ENCODE measurements at places on chromosomes 11 and 22.
A peak's percentile ranks its signal among the peaks of the same experiment; 100 is the strongest.

DNA sequence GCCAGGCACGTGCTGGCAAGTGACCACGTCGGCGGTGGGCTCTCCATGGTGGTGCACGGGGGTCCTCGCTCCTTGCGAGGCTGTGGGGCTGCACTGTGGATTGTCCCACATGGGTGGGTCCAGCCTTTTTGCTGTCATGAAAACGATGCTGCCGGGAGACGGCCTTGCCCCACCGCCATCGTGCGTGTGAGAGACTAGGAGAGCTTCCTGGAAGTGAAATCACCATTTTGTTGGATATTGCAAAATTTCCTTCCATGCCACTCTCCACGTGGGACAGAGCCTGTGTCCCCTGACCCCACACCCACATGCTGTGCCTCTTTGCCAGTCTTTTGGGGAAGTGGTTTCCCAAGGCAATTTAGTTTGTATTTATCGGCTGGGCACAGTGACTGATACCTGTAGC lies 18.2 kb upstream of the GRAMD4 start:
- no peak for DNase-seq

GRCh38 chr11:12051287-12051662 lies 42.8 kb upstream of the DKK3 start:
- no peak for DNase-seq

DNA sequence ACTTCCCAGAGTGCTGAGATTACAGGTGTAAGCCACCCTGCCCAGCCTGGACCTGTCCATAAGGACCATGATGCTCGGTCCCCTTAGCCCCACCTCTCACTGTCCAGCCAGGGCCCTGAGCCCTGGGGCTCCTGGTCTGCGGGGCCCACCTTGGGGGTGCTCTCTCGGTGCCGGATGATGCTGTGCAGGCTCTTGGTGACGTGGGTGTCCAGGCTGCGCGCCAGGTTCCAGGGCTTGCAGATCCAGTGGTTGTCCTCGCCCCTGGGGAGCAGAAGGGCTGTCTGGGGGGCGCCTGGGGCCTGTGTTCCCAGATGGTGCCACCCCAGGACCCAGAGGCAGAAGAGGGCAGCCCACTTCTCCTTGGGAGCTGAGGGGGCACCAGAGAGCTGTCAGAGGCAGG lies 13.4 kb downstream of the TTLL12 start:
- DNase-seq = no peak

- no peak for DNase-seq
These were observed 62.2 kb upstream of the TENM4 start for GRCh38 chr11:79503028-79503427.

GRCh38 chr22:31230155-31230870 lies 18.2 kb downstream of the LIMK2 start:
- DNase-seq = no peak

DNA sequence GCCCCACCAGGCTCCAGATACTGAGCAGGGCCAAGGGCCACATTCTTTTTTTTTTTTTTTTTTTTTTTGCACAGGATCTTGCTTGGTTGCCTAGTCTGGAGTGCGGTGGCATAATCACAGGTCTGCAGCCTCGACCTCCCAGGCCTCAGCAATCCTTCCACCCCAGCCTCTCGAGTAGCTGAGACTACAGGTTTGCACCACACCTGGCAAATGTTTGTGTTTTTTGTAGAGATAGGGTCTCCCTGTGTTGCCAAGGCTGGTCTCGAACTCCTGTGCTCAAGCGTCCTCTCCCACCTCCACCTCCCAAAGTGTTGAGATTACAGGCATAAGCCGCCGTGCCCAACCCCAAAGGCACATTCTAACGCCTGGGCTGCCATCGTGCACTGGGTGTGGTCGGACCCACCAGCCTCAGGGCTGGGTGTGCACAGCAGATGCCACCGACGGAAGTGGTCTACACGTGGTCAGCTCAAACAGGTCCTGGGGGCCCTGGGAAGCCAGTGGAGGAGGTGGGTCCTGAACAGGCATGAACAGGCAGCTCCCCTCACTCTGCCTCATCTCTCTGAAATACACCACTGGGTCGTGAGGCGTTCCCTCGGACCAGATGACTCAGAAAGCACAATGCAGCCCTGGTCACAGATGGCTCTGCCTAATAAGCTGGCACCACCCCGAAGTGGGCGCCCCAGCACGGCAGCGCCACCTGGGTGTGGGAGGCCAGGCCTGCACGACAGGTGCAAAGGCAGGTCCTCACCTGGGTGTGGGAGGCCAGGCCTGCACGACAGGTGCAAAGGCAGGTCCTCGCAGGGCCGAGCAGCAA lies 5.1 kb upstream of the B4GALNT4 start:
- DNase-seq = peak; percentile 44

DNA sequence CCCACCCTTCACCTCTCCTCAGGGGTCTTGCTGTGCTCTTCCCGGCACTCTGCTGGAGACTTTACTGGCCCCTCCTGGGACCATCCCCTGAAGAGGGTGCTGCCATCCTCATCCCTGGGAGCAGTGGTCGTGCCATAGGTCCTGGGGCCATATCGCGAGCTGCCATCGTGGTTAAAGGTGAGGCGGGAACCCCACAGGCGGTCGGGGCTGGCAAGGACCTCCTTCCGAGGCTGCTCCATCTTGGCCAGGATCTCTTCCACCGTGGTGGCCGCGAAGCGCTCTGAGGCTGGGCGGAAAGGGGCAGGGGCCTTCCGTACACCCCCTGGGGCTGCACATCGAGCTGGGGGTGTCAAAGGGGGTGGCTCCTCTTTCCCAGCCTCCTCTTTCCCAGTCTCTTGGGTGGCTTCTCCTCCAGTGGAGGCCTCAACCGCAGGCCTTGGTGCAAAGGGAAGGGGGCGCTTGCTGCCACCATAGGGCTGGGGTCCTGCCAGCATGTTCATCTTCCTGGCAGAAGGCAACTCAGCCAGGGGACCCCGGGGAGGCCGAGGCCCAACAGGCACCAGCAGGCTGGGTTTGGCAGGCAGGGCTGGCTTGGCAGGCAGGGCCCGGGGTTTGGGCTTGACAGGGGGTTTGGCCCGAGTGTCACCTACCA lies 4.6 kb downstream of the TNKS1BP1 start:
- no peak for DNase-seq

- DNase-seq = no peak
These were observed 7.3 kb downstream of the PACSIN2 start for GRCh38 chr22:43007519-43008102.

GRCh38 chr11:115280775-115281174 lies 223.4 kb downstream of the CADM1 start:
- DNase-seq = no peak

GRCh38 chr22:31846161-31847115 lies 92.6 kb downstream of the DEPDC5 start:
- DNase-seq = no peak

DNA sequence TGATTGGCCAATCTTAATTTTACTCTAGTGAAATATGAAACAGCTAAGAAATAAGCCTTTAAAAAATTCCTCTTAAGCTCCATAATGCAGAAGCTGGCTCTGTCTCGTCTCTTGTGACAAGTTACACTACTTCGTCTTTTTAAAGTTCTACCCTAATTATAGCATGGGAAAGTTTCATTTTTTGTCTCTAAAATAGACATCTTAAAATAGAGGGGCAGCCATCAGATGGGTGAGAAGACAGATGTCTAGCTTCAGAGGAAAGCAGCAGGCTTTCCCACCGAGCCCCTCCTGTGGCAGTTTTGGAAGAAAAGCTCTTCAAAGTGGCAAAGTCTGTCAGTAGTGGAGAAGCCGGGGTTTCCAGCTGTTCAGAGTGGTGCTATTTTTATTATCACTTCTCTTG lies 39.5 kb downstream of the XRRA1 start:
- no peak for DNase-seq

GRCh38 chr11:95571718-95572260 lies 217.8 kb downstream of the FAM76B start:
- DNase-seq = no peak

- DNase-seq = no peak
These were observed 165.7 kb upstream of the SORL1-AS1 start for GRCh38 chr11:121618516-121618915.

GRCh38 chr11:63879598-63880402 lies 37.2 kb downstream of the RCOR2 start:
- no peak for DNase-seq

DNA sequence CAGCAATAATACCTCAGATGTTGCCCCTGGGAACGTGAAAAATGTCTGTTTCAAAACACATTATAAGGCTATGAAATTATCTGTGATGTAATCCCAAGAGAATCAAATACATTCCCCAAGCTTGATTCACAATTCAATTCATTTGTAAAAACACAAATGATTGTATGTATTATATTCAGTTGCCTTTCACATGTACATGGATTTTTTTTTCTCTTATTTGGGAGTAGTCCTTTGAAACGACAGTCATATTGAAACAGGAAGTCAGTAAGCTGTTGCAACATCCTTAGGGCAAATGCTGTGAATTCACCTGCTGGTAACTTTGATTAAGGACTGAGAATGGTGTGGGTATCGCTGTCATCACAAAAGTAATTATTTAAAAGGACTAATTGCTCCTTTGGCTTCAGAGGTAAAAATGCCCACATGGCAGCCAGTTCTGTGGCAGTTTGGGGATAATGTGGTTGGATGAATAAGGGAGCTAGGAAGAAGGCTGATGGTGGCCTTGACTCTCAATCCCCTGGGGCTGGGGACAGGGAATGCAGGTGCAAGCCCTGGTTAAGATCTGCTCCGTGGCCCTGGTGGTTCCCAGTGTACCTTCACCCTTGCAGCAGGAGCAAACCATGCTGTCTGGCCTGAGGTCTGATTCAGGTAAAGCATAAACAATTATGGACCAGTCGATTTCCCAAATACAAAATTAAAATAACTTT lies 13.2 kb downstream of the EHF start:
- DNase-seq = no peak

DNA sequence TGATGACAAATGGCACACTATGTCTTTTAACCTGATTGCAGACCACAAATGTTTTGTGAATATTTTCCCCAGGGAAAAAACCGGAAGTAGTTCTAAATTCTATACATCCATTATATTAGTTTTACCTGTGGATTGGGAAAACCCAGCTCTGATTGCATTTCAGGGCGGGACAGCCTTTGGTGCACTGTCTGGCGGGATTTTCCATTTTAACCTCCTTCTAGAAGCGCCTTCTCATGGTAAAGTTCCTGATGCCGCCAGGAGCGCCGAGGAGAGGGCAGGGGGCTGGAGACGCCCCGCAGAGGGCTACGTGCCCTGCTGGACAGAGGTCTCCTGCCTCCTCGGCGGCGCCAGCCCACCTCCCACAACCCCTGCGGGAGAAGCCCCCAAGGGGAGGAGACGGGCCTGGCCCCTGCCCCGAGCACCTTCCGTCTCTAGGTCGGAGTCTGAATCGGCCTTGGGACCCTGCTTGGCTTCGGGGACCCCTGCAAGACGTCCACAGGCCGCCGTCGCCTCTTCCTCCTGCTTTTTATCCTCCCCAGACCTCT lies 1.2 kb upstream of the P2RX6 start:
- no peak for DNase-seq

DNA sequence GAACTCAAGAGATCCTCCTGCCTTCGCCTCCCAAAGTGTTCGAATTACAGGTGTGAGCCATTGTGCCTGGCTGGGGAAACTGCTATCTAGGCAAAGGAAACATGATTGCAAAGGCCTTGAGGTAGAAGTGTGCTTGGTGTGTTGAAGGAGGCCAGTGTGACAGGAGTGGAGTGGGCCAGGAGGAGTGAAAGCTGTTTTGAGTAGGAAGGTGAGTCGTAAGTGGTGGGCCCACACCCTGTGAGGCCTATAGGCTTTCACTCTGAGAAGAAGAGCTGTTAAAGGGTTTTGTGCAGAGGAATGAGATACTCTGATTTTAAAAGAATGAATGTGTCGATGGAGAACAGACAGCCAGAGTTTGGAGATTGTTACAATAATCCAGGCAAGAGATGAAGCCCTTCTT lies 43.4 kb downstream of the WEE1 start:
- DNase-seq = no peak
